ENCODE measurements at places on chromosomes 12 and 14. TPM values are rescaled to one million over a fixed set of nuclear protein-coding genes. Genes with fewer than 3 reads are reported as not detected.

GRCh38 chr12:4311776-4312175, 9.2 kb upstream of the TIGAR start:
- DNase-seq = no peak

GRCh38 chr14:20461225-20462141, at the start of gene PIP4P1:
TSS of gene PIP4P1 (minus strand) at chr14:20461434. CDS start at chr14:20461325, 109 bp downstream.
- peak; percentile 99 for DNase-seq

DNA sequence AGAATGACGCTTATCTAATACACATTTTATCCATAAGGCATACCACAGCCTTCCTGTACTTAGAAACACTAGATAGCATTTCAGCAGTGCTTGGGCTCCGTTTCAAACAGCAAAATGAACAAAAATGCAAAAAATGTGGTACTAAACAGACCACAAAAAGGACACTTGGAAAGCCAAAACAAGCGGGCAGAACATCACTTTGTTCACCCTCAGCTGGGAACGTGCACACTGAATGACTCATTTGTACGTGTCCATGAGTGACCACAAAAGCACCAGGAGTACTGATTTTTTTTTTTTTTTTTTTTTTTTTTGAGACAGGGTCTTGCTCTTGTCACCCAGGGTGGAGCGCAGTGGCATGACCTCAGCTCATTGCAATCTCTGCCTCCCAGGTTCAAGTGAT, 8.9 kb upstream of the FOXN3 start:
- no peak for DNase-seq

CLEC4D gene
- total RNA-seq = not detected

DNA sequence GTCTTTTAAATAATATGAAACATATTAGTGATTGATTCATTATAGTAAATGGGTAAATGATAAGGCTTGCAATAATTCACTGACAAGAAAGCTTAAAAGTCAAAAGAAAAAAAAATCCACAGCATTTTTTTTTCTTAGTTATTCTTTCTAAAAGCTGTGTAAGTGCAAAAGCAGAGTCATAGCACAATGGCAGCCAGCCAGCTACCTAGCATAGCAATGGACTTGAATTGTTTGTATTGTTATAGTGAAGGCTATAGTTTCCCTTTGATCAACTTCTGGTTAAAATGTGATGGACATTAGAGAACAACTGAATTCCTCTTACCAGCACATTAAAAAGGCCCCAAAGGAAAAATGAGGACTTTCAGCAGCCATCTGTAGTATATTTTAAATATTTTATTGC, 232.1 kb downstream of the NAV3 start:
- DNase-seq = no peak

DNA sequence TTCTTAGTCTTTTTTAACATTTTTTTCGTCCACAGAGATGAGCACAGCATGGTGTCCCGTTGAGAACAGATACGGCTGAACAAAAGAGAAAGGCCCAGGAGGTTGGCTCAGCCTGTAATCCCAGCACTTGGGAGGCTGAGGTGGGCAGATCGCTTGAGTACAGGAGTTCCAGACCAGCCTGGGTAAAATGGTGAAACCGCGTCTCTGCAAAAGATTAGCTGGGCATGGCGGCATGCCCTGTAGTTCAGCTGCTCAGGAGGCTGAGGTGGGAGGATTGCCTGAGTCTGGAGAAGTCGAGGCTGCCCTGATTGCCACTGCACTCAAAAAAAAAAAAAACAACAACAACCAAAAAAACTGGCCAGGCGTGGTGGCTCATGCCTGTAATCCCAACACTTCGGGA, 5.9 kb upstream of the EP400 start:
- no peak for DNase-seq

GRCh38 chr14:36512585-36513003, 7.4 kb downstream of the NKX2-1 start:
- no peak for DNase-seq

DNA sequence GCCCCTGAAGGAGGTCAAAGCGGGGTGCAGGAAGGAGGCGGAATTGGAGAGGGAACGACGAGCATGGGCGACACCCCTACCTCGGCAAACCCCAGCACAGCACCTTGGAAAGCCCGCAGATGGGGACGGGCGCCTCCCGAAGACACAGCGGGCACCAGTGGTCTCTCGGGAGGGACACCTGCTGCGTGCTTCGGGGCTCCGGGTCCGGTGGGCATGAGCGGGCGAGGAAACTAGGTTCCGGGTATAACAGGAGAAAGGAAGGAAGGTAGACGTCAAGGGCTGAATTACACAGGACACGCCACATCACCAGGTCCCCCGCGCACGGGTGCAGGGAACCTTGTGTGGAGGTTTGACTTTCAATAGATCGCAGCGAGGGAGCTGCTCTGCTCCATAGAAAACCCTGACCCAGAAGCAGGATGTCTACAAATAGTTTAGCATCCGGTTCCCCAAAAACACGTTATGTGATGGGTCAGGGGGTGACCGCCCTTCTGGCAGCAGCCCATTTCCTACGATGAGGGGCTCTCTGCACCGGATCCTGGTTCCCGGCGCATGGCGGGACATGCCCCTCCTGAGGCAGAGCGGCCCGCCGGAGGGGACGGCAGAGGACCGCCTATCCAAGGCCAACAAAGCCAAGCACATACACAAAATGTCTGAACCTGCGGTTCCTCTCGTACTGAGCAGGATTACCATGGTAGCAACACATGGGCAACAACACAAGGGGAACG, 196.9 kb downstream of the ALG10 start:
- DNase-seq = peak; percentile 12

DNA sequence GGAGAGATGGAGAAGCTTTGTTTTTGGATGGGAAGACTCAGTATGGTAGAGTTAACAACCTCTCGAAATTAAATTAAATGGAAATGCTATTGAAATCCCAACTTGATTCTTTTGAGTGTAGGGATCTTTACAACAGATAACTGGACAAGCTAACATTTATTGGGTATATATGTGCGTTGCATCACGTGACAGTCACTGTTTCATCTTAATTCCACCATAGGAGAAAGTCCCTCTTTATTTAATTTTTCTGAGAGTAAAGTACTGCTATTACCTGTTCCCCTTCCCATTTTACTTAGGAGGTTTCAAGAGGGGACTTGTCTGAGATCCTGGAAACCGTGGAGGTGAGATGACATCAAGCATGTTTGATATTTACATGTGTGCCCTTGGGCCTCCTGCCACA, 11.1 kb upstream of the DAO start:
- DNase-seq = no peak

DNA sequence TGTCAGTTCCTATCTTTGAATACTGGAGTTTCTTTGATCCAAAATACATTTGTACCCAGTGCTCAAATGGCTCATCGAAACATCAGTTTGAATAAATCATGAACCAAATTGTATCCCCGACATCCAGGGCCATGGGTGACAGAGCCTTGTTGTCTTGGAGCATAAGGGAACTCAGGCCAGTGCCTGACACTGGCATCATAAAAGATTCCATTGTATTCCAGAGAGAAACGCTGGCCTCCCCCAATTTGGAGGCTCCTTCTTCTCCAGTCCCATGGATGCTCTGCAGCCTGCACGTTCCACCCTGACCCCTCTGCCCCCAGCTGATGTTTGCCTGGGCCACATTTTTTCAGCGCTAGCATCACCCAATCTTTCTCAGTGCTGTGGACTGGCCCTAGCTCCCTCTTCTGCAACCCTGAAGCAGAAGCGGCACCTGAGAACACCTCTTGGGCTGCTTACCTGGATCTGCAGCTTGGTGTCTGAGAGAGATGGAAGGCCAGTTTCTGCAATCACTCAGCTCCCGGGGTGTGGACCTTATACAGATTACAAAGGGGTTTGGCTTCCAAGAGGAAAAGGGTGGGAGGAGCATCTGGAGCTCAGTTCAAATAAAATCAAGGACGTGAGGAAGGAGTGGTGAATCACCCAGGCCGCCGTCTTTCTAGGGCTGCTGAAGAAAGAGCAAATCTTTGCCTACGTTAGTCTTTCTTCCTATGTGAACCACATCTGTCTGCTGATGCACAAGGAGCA, at the start of gene RNASE1:
Gene RNASE1, minus strand, starts transcription at position 504 of the 744 bp plus-strand sequence. CDS start 776 bp downstream, outside the sequence.
- no peak for DNase-seq

DNA sequence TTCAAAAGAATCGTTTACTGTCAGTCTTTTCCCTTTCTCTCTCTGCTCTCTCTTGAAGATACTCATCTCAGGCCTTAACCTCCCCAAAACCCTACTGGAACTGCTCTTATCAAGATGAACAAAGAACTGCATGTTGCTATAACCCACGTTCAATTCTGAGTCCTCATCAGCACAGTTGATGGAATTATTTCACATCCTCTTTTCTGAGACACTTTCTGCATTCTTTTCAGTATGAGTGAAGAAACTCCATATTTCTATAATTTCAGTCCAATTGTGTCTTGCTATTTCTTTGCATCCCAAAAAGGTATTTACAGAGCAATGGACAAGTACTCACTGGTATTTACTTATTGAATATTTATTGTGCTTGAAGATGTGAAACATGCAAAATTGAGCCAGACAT, 160.1 kb upstream of the CPNE8 start:
- DNase-seq = no peak

DNA sequence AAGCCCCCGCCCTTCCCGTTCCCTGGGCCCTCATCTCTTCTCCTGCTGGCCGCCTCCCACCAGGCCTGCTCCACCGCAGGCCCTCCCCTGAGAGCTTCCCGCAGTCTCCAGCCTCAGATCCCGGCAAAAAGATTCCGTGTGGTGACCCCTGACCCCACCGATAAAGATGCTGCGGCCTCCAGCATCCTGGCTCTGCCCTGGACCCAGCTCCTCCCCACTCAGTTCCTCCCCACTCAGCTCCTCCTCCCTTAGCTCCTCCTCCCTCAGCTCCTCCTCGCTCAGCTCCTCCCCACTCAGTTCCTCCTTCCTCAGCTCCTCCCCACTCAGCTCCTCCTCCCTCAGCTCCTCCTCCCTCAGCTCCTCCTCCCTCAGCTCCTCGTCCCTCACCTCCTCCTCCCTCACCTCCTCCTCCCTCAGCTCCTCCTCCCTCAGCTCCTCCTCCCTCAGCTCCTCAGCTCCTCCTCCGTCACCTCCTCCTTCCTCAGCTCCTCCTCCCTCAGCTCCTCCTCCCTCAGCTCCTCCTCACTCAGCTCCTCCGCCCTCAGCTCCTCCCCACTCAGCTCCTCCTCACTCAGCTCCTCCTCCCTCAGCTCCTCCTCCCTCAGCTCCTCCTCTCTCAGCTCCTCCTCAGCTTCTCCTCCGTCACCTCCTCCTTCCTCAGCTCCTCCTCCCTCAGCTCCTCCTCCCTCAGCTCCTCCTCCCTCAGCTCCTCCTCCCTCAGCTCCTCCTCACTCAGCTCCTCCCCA, 17.0 kb downstream of the NOC4L start:
- DNase-seq = no peak

- no peak for DNase-seq
Observed at GRCh38 chr12:24709216-24709615, 239.7 kb downstream of the BCAT1 start.

DNA sequence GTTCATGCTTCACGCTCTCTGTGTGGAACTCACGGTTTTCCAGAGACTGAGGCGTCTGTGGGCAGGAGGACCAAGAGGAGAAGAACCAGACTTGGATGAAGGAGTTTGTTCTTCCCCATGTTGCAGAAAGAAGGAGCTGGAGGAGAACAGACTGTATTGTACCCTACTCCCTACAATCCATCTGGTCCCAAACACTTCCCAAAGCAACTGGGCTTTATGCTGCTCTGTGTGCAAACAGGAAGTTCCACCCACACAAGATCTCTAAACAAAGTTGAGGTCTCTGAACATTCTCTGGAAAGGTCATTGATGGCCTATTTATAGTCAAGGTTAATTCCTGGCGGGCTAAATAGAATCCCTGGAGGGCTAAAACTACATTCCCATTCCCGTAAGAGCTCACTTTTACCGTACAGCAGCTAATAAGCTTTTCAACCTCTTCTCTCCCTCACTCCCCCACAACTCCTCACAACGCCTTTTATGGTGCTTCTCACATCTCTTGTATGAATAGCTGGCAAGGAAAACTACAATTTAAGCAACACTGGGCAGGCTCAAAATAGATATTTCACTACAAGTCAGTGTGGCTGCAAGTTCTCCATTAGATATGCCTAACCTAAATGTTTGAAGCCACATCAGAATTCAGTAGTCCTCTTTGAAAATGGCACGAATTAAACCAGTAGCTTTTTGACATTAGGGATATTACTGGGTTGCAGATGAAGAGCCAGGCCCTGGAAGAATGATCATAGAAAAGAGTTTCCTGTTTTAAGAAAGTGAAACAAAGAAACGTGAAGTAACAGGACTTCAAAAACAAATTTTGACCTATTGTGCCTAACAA, at the start of gene A2M:
Gene A2M, minus strand, starts transcription at position 189 of the 829 bp plus-strand sequence. Its CDS starts 70 bp downstream, at position 119.
- no peak for DNase-seq

GRCh38 chr14:61746881-61747280, 15.3 kb upstream of the SNAPC1 start:
- DNase-seq = no peak

DNA sequence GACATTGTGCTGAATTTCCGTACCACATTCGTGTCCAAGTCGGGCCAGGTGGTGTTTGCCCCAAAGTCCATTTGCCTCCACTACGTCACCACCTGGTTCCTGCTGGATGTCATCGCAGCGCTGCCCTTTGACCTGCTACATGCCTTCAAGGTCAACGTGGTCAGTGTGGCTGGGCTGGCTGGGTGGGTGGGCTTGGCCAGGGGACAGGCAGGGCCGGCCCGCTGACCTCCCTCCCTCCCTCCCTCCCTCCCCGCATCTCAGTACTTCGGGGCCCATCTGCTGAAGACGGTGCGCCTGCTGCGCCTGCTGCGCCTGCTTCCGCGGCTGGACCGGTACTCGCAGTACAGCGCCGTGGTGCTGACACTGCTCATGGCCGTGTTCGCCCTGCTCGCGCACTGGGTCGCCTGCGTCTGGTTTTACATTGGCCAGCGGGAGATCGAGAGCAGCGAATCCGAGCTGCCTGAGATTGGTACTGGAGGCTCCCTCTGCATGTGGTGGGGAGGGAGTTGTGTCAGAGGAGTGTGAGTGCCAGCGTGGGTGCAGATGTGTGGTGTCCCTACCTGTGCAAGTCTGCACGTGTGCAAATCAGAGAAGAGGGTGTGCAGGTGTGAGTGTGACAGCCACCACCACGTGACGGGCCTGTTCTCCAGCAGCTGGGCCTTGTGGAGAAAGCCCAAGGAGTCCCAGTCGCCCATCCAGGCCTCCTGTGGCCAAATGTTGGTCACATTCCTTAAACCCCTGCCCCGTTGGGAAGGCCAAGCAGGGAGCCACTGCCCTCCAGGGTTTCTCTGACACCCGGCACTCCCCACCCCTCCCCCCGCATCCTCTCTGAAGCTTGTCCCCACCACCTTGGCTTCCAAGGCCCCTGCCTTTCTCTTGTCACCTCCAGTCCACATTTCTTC, 5.3 kb downstream of the KCNH3 start:
- no peak for DNase-seq

GRCh38 chr14:92819011-92819597, 25.0 kb downstream of the GOLGA5 start:
- DNase-seq = no peak

DNA sequence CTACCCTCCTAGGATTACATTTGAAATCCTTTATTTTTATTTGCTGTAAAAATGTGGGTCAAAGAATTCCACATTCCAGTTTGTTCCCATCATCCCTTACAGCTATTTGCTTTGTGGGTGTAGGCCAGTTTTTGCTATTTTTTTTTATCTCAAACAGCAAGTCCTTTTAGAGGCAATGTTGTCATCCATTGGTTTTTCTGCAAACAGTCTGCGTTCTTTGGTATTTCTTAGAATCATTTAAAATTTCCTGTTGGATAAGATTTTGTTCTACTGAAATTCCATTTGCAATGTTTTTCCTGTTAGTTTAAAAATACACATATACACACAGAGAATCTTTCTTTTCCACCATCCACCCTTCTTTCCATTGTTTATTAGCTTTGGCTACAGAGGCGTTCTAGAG, 53.3 kb upstream of the STK38L start:
- no peak for DNase-seq

Data from CD8-positive, alpha-beta memory T cell (primary cell).